Naive thymus-derived CD4-positive, alpha-beta T cell (primary cell): ENCODE measurements at places on chromosomes 5 and 9. TPM values are rescaled to one million over a fixed set of nuclear protein-coding genes. Genes with fewer than 3 reads are reported as not detected.

DNA sequence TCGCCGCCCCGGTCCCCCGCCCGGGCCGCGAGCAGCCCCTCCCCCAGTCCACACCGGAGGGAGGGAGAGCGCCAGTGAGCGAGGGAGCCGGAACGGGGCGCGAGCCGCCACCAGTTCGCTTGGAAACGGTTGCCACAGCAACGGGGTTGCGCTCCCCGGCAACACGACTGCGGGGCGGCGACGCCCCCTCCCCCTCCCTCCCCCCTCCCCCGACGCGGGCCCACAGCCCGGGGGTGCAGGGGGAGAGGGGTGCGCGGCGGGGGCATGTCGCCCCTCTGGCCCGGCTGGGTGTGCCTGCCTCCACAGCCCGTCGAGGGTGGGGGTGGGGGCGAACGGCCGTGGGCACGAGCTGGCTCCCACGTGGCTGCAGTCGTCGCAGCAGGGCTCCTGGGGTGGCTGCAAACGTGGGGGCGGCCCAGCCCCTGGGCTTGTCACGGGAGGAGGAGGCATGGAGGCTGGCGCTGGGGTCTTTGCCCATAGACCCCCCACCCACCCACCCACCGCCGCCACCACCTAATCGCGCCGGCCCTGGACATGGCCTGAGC, 524 bp downstream of the PRR7 start:
- H3K4me3 ChIP-seq, result peak overlapping the region; percentile 64
- peak overlapping the region; percentile 97 for H3K27ac ChIP-seq
- no peaks in the 10 kb centered on the region for H3K36me3 ChIP-seq
- H3K27me3 ChIP-seq, result no peaks in the 10 kb centered on the region
- DNase-seq, result peak; percentile 69
- peaks cover 38% of the 10 kb centered on the region for H3K4me1 ChIP-seq

TMOD1 gene
- total RNA-seq, result 1.4 TPM

- H3K36me3 ChIP-seq, result no peaks in the 10 kb centered on the region
- no peak overlapping the region for H3K4me3 ChIP-seq
- no peaks in the 10 kb centered on the region for H3K27me3 ChIP-seq
- no peak overlapping the region for H3K27ac ChIP-seq
- no peaks in the 10 kb centered on the region for H3K4me1 ChIP-seq
Measured at GRCh38 chr9:37984672-37985611, 81.0 kb upstream of the SLC25A51 start.

MAPKAP1 gene
- total RNA-seq, result 41.3 TPM

DNA sequence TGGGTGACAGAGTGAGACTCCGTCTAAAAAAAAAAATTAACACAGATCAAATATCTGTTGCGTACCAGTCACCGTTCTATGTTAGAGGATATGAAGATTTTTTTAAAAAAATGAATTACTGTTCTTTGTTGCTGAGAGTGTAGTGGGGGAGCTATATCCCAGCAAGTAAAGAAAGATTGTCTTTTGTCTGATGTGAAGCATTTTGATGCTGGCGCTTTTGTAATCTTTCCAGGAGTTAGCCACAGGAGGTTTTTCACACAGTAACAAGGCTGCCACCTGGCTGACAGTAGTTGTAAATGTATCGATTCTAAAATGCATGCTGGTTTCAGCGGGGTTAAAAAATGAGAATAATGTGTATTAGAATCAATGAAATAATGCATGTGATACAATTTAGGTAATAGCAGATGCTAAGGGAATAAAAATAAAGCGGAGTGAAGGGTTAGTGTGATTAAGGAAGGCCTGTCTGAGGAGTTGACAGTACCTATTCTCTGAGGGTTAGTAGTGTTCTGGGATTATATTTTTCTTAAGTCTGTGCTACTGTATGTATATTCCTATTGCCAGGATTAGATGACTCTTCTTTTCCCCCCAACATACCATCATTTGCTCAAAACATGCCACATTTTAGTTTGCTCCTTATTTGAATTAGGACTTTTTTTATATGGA, 3.4 kb downstream of the LMNB1 start:
- H3K4me3 ChIP-seq, result no peak overlapping the region
- H3K4me1 ChIP-seq, result peaks cover 22% of the 10 kb centered on the region
- DNase-seq, result peak; percentile 55

- H3K4me3 ChIP-seq, result no peak overlapping the region
- no peaks in the 10 kb centered on the region for H3K36me3 ChIP-seq
- DNase-seq, result no peak
- no peaks in the 10 kb centered on the region for H3K4me1 ChIP-seq
- no peak overlapping the region for H3K27ac ChIP-seq
Measured at GRCh38 chr9:82456642-82457041, 468.1 kb downstream of the SPATA31D1 start.

FGF18 gene
- total RNA-seq, result not detected
